ENCODE measurements at places on chromosomes 1 and 21.
A peak's percentile ranks its signal among the peaks of the same experiment; 100 is the strongest.

- no peak for DNase-seq
Measured at GRCh38 chr1:19373211-19374082, 61.3 kb downstream of the SLC66A1 start.

DNA sequence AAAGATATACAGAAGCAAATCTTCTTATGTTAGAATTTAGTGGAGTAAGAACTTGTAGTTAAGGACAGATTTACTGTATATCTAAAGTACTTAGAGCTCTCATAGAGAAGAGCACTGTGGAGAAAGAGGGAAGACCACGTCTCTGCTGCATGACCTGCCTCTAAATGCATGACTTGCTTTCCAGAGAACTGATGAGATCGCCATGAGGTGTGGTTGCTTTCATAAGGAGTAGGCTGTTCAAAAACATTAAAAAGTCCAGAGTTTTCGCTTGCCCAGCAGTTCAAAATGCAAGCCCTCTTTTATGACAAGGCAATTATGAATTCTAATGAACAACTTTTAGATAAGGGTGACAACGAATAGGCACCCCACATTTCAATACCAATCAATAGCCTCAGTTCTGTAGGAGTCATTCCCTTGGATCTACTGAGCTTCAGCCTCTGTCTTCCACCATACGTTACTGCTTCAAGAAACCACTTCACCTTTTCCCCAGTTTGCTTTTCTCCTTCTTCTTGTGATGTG, 24.9 kb downstream of the SLC30A10 start:
- no peak for DNase-seq

DNA sequence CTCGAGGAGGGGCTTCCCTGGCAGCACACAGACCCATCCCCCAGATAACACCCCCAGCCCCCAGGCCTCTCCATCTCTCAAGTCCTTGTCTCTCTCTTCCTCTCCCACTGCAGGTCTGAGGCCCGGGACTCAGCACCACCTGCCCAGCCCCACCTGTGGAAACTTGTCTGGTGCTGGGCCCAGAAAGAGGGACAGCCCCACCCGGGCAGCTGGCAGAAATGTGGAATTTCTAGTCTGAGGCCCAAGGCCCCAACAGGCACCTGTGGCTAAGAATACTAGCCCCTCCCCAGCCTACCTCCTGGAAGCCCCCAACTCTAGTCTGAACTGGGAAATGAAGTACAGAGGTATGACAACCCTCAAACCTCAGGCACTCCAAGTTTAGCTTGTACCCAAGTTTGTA, 15.4 kb downstream of the TTC39A start:
- no peak for DNase-seq

GRCh38 chr1:111565079-111565478, 54.5 kb upstream of the RAP1A start:
- no peak for DNase-seq

DNA sequence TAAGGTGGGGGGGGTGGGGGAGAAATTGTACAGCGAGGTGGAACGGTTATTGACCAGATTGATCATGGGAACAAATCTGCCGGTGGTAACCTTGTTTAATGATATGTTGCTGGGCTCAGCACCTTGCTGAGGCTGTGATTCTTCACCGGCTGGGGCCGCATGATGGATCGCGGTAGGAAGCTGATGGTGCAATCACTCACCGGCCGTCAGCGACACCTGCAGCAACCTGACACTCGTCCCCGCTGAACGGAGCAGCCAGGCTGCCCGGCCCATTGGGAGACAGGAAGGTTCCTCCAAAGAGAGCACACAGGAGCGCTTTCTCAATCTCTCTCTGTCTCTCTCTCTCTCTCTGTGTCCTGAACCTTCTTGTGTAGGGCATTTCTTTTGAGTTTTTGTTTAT, 128.5 kb upstream of the RRP15 start:
- no peak for DNase-seq

DNA sequence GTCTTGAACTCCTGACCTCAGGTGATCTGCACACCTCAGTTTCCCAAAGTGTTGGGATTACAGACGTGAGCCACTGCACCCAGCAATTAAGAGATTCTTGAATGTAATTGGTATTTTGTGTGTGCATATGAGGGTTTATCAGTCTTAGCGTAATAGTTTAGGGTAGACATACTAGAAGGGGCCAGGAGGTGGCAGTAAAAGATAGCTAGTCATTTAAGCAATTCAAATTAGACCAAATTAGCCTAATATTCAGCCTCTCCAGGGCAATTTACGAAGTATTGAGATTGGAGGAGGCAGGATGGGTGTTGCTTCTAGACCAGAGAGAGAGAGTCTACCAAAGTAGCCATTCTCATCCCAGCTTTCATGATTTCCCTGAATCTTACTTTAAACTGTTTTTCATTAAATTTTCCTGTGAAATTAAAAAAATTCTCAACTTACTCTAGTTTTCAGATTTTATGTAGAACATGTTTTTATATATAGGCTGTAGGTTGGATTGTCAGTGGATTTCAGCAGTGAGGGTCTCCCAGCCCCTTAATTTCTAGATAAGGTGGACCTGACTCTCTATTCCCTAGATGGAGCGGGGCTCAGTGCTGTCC, 119.7 kb downstream of the HHAT start:
- peak; percentile 14 for DNase-seq

GRCh38 chr1:102967786-102968185, 140.5 kb downstream of the COL11A1 start:
- DNase-seq: no peak

DNA sequence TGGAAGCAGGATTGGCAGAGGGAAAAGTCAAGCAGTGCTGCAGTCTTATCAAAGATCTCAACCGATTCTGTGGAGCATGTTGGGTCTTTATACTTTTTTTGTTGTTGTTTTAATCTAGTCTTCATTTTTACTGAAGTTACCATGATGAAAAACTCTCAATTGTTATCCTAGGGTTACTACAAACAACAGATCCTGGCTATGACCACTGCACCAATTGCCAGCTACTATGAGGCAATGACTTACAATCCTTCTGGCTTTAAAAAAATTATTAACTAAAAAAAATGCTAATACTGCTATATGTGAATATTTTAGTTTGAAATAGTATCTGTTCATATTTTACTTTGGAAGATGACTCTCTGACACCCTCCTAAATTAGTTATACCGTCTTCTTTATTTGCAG, 145.9 kb downstream of the CNIH3 start:
- DNase-seq: no peak

DNA sequence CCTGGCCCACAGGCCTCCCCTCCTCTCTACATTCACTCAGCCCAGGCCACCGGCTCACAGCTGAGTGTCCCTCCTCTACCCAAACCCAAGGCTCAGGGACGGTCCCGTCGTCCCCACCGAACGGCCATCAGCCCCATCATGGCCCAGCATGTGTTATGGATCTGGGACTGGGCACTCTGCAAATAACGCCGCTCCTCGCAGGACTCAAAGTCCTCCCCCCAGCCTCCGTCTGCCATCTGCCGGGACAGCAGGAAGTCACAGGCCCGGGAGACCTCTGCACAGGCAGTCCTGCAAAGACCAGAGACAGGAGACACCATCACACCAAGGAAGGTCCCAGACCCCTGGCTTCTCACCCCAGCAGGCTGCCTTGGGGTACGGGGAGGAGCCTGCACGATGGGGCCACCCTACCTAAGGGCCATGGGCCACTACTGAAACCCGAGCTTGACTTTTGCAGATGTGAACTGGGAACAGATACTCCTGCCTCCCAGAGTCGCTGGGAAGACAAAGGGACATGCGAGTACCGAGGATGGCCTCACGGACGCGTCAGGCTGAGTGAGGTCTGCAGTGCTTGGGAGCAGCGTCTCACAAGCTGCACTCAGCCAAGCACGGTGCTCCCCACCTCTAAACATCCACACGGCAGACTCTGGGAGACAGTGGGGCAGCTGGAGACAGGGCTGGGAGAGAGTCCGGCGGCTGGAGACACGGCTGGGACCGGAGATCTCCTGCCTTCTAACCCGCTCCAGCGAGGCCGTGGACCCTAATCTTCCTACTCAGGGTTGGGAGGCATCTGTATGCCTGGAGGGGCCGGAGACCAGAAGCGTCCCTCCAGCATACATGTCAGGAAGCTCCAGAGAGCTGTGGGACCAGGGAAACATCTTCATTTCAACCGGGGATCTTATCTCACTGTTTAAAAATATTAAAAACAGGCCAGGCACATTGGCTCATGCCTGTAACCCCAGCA, 10.4 kb upstream of the SPATC1L start:
- no peak for DNase-seq

DNA sequence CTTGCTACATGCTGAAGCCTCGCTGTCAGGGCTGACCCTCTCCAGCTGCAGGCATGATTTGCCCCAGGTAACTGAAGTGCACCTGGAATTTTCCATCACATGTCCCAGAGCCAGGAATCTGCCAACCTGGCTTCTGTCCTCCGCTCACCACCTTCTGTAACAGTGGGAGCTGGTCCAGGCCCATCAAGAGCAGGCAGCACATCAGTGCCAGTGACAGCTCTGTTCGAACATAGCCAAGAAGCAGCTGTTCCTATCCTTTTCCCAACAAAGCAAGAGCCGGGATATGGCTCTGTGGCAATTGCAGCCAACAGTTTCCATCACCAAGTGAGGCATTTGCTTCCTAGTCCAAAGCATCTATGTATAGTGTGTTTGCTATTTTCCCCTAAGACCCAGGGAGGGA, 42.2 kb upstream of the KANK4 start:
- DNase-seq: no peak

- DNase-seq: no peak
Measured at GRCh38 chr1:17802164-17802563, 47.0 kb downstream of the ACTL8 start.

GRCh38 chr1:230157420-230158390, 90.7 kb downstream of the GALNT2 start:
- no peak for DNase-seq

GRCh38 chr1:71647513-71648300, 566.9 kb upstream of the ZRANB2 start:
- no peak for DNase-seq

All from activated T-cell treated with anti-CD3 and anti-CD28 coated beads for 24 hours (primary cell).